ENCODE measurements at places on chromosomes 1 and 21.
A peak's percentile ranks its signal among the peaks of the same experiment; 100 is the strongest.

DNA sequence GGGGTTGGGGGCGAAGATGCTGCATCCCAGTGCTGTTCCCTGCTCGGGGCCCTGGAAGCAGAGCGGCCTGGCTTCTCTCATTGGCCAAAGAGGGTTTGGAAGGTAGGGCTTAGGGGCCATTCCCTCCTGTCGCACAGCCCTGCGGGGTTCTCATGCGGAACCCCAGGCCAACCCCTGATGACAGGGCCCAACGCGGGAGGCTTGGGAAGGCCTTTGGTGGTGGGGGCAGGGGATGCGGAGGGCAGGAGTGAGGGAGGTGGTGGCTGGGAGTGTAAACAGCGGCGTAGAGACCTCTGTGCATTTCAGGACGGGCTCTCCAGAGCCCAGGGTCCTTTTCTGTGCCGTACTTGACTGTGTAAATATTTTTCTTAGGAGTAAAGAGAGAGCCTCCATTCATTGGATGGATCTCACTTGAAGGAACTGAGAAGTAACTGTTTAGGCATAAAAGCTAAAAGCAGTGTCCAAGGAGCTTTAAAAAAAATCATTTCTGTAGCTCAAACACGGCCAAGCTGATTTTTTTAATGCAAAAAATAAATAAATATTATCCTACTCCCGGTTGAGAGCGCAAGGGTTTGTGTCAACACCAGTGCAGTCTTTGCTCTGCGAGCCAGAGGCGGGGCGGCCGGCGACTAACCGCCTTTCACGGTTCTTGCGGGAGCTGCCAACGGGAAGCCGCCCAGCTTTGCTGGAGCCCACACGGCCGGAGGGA, 169.1 kb downstream of the PRDM16 start:
- no peak for DNase-seq

- no peak for DNase-seq
These were observed 305.1 kb downstream of the NPHP4 start for GRCh38 chr1:5686925-5687706.

DNA sequence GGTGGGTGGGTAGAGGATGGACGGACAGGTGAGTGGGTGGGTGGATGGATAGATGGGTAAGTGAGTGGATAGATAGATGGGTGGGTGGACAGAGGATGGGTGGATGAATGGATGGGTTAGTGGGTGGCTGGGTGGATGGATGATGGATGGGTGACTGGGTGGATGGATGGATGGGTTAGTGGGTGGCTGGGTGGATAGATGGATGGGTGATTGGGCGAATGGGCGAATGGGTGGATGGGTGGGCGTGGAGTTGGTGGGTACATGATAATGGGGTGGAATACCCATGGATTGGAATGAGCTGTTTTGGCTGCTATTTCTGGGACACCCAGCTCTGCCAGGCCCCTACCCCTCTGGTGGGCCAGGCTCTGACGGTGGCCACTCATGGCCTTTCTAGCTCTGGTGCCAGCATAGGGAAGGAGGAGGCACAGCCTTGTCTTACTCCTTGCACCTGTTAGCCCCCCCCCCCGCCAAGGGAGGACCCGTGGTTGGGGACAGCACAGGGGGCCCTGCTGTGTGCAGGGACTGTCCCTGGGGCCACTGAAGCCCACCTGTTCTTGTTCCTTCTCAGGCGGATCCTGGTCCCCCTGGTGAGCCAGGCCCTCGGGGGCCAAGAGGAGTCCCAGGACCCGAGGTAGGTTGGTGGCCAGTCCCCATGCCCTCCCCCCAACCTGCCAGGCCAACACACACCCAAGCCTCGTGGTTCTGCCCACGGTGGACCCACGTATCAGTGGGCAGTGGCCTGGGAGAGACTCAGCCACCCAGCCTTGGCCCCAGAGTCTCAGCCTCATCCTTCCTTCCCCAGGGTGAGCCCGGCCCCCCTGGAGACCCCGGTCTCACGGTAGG, 26.4 kb downstream of the COL6A2 start:
- no peak for DNase-seq

- no peak for DNase-seq
These were observed 209.7 kb downstream of the PATJ start for GRCh38 chr1:61951731-61952580.

- peak; percentile 96 for DNase-seq
These were observed 65.1 kb upstream of the JUN start for GRCh38 chr1:58848818-58849411.

DNA sequence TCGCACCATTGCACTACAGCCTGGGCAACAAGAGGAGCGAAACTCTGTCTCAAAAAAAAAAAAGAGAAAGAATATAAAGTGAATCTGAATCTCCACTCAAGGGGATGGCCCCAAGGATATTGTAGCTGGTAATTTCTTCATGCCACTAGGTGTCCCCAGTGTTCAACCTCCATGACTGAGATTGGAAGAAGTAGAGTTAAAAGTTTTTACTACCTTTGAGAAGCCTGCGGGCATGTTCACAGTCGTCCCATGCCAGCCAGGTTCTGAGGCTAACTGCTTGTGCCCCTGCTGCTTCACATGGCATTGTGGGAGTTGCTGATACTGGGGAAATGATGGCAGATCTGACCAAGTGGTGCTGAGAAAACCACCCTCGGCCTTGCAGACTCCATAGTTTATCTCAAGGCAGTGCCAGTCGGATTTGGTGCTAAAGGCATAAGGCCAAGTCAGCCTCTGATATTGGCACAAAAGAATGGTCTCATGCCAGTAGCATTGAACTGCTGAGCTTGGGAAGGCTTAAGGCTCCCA, 10.8 kb upstream of the SHISA4 start:
- peak; percentile 58 for DNase-seq

- no peak for DNase-seq
These were observed 50.4 kb upstream of the SLC19A1 start for GRCh38 chr21:45592626-45593134.

- DNase-seq = no peak
These were observed 8.5 kb upstream of the PRDM15 start for GRCh38 chr21:41887667-41888066.

DNA sequence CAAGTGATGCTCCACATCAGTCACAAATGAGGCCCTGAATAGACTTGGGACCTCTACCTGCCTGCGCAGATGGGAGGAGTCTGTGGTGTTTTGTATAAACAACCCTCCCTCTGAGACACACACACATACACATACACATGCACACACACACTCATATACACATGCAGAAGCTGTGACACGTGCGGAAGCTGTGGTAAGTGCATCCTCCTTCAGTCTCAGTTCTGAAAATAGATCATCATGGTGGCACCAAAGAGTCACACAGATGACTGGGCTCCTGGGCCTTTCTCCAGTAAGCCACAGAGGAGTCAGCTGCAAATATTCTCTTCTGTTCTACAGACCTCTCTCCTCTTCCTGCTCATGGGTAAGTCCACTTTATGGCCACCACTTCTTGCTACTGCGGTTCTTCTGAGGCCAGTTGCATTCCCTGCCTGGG, at the start of gene LY9:
Gene LY9, plus strand, starts transcription at position 224 of the 433 bp plus-strand sequence. Its CDS starts 14 bp downstream, at position 238.
- DNase-seq = no peak

- DNase-seq = no peak
These were observed 70.6 kb downstream of the PATJ start for GRCh38 chr1:61812916-61813315.

DNA sequence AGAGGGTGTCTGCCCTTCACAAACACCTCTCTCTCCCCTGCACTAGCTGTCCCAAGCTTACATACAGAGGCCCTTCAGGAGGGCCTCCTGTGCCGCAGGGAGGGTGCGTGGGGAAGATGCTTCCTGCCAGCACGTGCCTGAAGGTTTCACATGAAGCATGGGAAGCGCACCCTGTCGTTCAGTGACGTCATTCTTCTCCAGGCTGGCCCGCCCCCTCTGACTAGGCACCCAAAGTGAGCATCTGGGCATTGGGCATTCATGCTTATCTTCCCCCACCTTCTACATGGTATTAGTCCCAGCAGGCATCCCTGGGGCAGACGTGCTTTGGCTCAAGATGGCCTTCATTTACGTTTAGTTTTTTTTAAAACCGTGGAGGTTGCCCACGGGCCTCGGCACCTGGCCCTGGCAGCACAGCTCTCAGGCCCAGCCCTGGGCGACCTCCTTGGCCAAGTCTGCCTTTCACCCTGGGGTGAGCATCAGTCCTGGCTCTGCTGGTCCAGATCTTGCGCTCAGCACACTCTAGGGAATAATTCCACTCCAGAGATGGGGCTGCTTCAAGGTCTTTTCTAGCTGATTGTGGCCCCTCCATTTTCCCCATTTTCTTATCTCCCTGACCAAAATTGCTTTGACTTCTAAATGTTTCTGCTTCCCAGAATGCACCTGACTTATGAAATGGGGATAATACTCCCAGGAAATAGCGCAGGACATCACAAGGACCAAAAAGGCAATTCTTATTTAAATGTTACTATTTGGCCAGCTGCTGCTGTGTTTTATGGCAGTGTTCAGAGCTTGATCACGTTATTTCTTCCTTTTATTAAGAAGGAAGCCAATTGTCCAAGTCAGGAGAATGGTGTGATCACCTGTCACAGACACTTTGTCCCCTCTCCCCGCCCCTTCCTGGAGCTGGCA, 6.1 kb downstream of the NPPA start:
- DNase-seq = no peak

DNA sequence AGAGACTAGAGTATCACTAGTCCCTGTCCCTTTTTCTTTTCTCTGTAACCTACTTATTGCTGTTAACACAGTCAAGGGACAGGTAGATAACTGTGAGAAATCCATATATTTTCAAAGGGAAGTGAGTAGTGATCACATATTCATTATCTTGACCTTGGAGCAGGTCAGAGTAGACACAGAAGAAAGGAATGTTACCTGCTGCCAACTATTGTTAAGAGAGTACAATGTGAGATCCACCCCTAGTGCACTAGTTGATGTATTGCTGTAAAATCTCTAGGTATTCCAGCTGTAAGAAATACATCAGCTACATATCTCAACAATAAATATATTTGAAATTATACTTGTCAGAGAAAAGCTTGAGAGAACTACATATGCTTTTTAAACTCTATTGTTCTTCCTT, 68.7 kb upstream of the ADGRL2 start:
- no peak for DNase-seq

GRCh38 chr1:18300376-18300775, 180.4 kb upstream of the KLHDC7A start:
- no peak for DNase-seq

DNA sequence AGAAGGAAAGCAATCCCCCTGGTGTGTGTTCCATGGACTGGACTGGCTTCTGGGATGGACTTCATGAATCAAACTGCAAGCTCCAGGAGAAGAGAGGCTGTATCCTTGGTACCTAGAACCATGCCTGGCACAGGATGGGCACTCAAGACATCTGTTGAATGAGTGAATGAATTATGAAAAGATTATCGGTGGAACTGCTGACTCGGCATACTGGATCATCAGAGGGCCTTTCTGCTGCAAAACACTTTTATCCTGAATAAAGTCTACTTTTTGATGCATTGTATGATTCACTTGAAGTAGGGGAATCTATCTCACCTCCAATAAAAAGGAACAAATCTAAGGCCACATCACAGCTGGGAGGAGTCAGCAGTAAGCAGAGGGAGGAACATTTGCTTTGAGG, 42.9 kb downstream of the DDX20 start:
- DNase-seq = no peak

- peak; percentile 74 for DNase-seq
These were observed 37.5 kb upstream of the HOOK1 start for GRCh38 chr1:59776960-59777852.

DNA sequence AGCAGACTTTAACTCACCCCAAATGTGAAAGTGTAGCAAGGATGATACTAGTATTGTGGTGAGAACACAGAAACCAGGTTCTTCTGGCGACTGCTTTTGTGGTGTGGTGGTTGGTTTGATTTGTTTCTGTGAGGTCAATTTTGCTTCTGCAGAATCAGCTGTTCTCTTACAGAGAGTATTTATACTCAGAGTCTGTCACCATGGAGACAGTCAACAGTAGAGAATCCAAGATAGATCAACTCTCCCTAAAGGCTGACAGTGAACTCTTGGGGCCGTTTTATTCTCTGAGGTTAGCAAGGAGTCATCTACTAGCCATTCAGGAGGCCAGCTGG, at the start of gene CFAP107:
Gene CFAP107, plus strand, starts transcription at position 209 of the 332 bp plus-strand sequence. CDS start 231 bp downstream, outside the sequence.
- DNase-seq = peak; percentile 75

DNA sequence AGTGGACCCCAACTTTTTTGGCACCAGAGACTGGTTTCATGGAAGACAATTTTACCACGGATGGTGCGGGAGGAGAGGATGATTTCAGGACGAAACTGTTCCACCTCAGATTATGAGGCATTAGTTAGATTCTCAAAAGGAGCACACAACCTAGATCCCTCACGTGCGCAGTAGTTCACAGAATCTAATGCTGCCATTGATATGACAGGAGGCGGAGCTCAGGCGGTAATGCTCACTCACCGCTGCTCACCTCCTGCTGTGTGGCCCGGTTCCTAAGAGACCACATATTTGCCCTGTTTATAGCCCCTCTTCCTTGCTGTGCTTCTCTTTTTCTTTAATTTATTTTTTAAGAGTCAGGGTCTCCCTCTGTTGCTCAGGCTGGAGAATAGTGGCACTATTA, 4.6 kb downstream of the NTRK1 start:
- DNase-seq = no peak

GRCh38 chr1:86380257-86380861, 15.8 kb downstream of the ODF2L start:
- peak; percentile 82 for DNase-seq

- DNase-seq = peak; percentile 4
These were observed 7.9 kb upstream of the TIPRL start for GRCh38 chr1:168170564-168171508.

DNA sequence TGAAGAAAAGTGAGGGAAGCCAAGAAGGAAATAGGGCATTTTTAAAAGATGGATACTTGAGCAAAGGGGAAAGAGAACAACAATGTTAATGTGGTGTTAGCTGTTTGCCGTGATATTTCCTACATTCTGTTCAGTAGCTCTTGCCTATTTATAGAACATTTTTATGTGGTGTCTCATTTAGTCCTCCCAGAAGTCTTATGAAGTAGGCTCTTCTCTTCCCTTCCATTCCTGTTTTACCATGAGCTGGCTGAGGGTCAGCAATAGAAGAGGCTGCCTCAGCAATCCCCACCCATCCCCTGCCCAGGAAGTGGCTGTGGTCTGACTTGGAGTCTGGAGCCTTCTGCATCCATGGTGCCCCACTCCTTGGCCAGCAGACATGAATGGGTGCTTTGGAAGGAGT, 60.1 kb downstream of the KIAA0040 start:
- peak; percentile 86 for DNase-seq

DNA sequence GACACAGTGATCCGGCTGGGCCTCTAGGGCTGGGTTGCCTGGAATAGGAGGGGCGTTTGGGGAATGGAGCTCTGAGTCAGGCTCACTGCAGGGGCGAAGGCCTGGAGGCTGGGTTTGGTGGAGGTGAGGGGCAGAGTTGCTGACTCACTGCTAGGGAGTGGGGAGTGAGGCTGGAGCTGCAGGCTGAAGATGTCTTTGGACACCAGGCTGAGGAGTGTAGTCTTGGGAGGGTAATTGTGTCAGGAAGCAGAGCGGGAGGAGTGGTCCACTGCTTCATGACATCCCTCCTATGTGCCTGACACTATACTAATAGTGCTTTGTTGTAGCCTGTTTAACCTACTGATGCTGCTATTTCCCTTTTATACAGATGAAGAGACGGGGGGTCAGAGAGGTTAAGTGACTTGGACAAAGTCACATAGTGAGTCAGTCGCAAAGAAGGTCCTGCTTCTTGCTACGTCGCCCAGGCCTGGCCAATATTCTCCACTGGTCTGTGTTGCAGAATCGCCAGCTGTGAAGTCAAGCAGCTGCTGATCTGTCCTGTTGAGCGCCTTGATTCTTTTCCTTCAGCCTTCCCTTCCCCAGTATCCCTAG, 13.6 kb downstream of the ACTL8 start:
- peak; percentile 60 for DNase-seq

GRCh38 chr1:172466795-172467407, 23.0 kb upstream of the PIGC start:
- DNase-seq = no peak

- peak; percentile 43 for DNase-seq
These were observed 259.3 kb upstream of the CACYBP start for GRCh38 chr1:174740249-174740968.

- DNase-seq = no peak
These were observed 11.7 kb downstream of the COL6A2 start for GRCh38 chr21:46109313-46110221.
